ENCODE measurements at places on chromosomes 11 and 22. TPM values are rescaled to one million over a fixed set of nuclear protein-coding genes. Genes with fewer than 3 reads are reported as not detected.

- no peak for DNase-seq
Measured at GRCh38 chr11:25734591-25735211, 597.2 kb upstream of the ANO3 start.

- DNase-seq, result peak; percentile 72
Measured at GRCh38 chr22:23180301-23180892, at the start of gene BCR. Gene BCR, plus strand, starts transcription at chr22:23180509. Its CDS starts 452 bp downstream, at chr22:23180961.

LARGE1 gene
- total RNA-seq, result 28.9 TPM

MUC6 gene
- total RNA-seq, result not detected

Data from left lung (tissue), 14 donors.